ENCODE measurements at places on chromosomes 3 and 15.
A peak's percentile ranks its signal among the peaks of the same experiment; 100 is the strongest.

DNA sequence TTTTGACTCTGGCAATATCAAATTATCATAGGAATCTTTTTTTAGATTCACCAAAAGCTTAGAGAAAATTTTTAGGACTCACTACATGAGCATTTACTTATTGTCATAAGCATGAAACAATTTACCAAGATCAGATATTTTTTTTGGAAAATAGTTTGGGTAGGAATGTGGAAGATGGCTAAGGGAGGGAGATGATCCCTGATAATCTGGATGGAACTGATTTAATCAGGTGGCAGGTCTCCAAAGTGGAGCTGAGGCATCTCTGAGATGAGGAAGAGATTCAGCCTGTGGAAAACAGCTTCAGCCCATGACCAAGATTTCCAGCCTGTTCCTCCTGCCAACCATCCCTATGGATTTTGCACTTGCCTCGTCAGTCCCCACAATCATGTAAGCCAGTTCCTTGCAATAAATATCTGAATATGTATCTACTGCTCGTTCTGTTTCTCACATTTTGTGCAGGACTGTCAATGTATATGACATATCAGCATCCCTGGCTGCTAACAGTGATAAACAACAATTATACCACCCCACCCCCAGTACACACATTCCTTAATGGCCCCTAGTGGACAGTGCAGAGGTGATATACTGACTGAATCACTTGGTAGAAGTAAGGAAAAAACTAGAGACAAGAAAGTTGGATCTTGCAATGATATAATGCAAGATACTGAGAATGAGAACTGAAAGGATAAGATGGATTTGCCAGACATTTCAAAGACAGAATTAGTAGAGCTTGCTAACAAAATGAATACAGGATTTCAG is 183.8 kb downstream of the NEK10 start:
- DNase-seq: no peak

DNA sequence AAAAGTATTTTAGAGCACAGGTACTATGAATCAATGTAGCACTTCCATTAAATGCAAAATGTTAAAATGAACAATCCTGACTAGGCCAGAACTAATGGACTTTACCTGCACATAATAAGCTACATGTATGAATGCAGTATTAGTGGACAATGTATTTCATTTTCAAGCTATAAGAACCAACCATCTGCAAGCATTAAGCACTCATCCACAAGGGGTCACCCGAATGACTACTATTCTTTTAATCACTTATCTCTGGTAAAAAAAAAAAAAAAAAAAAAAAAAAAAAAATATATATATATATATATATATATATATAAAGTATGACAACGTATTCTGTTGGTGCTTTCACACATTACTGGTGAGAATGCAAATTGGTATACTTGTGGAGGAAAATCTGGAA is 7.2 kb downstream of the HERC1 start:
- peak; percentile 39 for DNase-seq

- no peak for DNase-seq
Observed at GRCh38 chr15:45586601-45587094, 531 bp upstream of the BLOC1S6 start.

GRCh38 chr3:56838448-56838847 is 36.7 kb upstream of the ARHGEF3 start:
- no peak for DNase-seq

- peak; percentile 82 for DNase-seq
Observed at GRCh38 chr3:174153871-174154270, 705.3 kb upstream of the NAALADL2 start.

DNA sequence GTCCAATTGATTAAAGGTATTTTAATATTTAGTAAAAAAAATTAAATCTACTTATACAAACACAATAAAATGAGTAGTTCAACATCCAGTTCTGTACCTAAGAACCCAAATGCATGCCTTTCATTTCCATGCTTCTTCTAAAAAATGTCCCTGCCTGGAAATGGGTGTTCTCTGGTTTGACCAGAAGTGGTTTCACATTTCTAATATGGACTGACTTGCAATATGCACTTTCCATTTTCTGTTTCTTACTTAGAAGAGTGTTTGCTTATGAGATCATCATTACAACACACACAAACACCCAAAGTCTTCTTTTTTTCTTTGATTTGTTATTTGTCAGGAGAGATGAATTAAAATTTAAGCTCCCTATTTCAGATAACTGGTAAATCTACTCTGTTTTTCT is 879.6 kb downstream of the AGBL1 start:
- DNase-seq: no peak

- DNase-seq: peak; percentile 85
Observed at GRCh38 chr3:48077815-48078214, 61.6 kb upstream of the MAP4 start.

DNA sequence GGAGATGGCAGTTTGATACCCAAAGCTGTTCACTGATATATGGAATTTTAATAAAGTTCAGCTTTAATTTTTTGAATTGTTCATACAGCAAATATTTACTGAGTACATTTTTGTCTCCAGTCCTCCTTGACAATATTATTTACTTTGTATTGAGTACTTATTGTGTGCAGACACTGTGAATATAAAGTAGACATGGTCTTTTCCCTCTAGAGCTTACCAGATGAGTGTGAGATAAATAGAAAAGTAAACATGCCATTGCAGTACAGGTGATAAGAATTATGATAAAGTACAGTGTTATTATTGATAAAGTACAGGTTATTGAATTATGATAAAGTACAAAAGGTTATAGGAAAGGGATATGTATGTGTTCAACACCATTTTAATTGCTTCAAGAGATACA is 2.1 kb downstream of the UBA5 start:
- no peak for DNase-seq

GRCh38 chr15:70071799-70072198 is 25.9 kb downstream of the TLE3 start:
- DNase-seq: no peak

- DNase-seq: no peak
Observed at GRCh38 chr3:55955891-55956477, 468.9 kb upstream of the WNT5A start.

DNA sequence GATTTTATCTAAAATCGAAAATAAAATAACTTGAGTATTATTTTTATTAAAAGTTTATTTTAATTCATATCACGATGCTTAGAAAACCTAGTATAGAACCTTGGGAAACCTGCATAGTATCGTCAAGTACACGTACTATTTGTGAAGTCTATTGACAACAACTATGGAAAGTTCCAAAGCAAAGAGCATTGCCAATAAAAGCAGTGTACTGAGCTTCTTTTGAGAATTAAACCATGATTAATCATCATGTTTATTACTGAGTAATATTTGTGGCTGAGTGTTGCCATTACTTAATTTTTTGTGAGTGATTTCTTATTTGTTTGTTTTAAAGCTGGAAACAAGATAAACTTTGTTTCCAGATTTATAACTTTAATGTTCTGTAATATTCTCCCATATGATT is 674.1 kb downstream of the CADM2 start:
- DNase-seq: no peak

- no peak for DNase-seq
Observed at GRCh38 chr3:43907508-43907858, 216.7 kb downstream of the ABHD5 start.
